ENCODE measurements at places on chromosomes 4 and X. TPM values are rescaled to one million over a fixed set of nuclear protein-coding genes. Genes with fewer than 3 reads are reported as not detected.

FREM3 gene
- 0.38 TPM for total RNA-seq

VBP1 gene
- total RNA-seq, result 114 TPM

HSPA4L gene
- total RNA-seq, result 15.7 TPM

SSX4 gene
- total RNA-seq, result not detected

GRIA3 gene
- total RNA-seq, result 2.2 TPM

PAK3 gene
- 26.0 TPM for total RNA-seq

MAP7D2 gene
- 8.9 TPM for total RNA-seq

EPHA5 gene
- total RNA-seq, result 66.7 TPM

TMEM185A gene
- 17.1 TPM for total RNA-seq

NR3C2 gene
- total RNA-seq, result 7.8 TPM

PGAM4 gene
- total RNA-seq, result 0.56 TPM

GRPR gene
- 0.38 TPM for total RNA-seq

TLR10 gene
- 0.18 TPM for total RNA-seq

USP26 gene
- total RNA-seq, result 0.11 TPM

GPC3 gene
- 22.5 TPM for total RNA-seq

MAMLD1 gene
- 1.6 TPM for total RNA-seq

UGT2B11 gene
- total RNA-seq, result not detected

MAGEA2B gene
- not detected for total RNA-seq

Data from motor neuron (in vitro differentiated cells).